NCI-H1105 treated with DMSO at 0.1 percent for 48 hours (cell line): ENCODE measurements at places on chromosomes 6 and 20.

- DNase-seq: no peak
These were observed 222.2 kb downstream of the UST start for GRCh38 chr6:148968771-148969602.

DNA sequence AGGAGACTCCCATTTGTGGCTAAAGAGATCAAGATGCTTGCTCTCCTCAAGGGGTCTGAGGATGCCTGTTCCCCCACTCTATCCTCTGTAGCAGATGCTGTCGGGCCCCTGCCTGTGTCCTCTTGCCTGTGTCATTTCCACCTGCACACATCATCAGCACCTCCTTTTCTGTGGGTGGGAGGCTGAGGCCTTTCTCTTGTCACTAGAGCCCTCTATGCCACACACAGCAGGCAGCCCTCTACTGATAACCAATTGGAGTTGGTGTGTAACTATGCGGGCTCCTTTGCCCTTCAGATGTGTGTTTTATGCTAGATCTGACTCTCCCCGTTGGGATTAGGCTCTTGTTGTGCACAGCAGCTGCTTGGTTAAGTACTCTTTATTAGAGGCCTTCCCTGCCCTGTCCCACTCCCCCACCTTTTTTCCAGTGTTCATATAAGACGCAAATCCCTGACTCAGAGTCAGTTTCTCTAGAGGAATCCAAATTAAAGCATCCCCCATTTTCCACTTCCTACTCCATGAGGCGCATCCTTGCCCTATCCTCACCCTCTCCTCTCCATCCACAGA lies 7.7 kb downstream of the TREML2 start:
- DNase-seq: no peak

DNA sequence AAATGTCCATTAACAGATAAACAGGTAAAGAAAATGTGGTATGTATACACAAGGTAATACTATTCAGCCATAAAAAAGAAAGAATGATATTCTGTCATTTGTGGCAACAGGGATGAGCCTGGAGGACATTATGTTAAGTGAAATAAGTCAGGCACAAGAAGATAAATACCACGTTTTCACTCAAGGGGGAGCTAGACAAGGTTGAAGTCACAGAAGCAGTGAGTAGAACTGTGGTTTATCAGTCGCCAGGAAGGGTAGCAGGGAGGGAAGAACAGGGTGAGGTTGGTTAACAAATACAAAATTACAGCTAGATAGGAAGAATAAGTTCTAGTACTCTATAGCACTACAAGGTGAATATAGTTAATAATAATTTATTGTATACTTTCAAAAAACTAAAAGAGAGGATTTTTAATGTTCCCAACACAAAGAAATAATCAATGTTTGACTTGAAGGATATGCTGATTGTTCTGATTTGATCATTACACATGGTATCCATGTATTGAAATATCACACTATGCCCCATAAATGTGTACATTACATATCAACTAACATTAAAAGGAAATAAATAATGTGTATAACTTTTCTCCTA lies 21.1 kb downstream of the RTN4IP1 start:
- peak; percentile 55 for DNase-seq

GRCh38 chr20:41738604-41739206 lies 120.5 kb upstream of the CHD6 start:
- DNase-seq: peak; percentile 71

DNA sequence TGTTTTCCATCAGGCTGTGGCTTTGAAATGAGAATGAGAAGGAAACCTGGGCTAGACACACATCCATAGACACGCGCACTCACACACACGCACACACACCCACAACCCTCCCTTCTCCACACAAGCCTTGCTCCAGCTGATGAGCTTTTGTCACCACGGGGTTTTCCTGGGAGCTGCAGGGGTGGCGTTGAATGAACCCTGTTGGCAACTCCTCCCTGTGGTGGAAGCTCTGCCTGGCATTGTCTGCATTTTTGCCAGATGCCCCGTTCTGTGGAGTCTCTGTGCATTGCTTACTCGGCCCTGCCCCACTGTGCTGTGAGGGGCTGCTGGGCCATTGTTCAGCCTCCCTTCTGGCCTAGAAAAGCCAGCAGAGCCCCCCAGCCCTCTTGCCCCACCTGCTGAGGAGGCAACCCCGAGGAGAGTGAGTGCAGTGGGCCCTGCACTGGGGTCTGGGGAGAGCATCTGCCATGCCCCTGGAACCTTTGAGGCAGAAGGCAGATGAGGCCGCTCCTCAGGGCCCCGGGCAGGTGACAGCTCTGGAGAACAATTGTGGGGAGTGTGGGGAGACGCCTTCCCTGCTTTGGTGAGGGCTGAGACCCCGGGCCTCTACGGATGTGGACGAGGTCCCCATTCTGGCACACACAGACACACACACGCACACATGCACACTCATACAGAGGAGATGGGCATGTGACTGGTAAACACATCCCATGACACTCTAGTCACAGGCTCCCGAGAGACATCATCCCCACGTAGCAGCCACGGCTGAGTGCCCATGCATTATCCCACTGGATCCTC lies 9.9 kb downstream of the ADIG start:
- no peak for DNase-seq
